ENCODE measurements at places on chromosomes 2 and 18. TPM values are rescaled to one million over a fixed set of nuclear protein-coding genes. Genes with fewer than 3 reads are reported as not detected.

The KCNK3 gene
- 1.4 TPM for total RNA-seq

The IL1RL1 gene
- 1.1 TPM for total RNA-seq

The COA5 gene
- 15.3 TPM for total RNA-seq

The HOXD3 gene
- total RNA-seq, result 0.15 TPM

The NXPH2 gene
- not detected for total RNA-seq

The FER1L5 gene
- total RNA-seq, result not detected

The MBD2 gene
- total RNA-seq, result 47.9 TPM

The NT5DC4 gene
- not detected for total RNA-seq

The FAM237A gene
- not detected for total RNA-seq

The OR6B2 gene
- not detected for total RNA-seq

The CFAP221 gene
- total RNA-seq, result 0.34 TPM

The AP1S3 gene
- 23.7 TPM for total RNA-seq

The PSD4 gene
- total RNA-seq, result 11.2 TPM

The PLCL1 gene
- not detected for total RNA-seq

The MATN3 gene
- total RNA-seq, result 12.5 TPM

The RSAD2 gene
- 0.15 TPM for total RNA-seq

The PTH2R gene
- total RNA-seq, result not detected

The LOXHD1 gene
- total RNA-seq, result not detected

The TUBA3E gene
- not detected for total RNA-seq

The TM4SF20 gene
- total RNA-seq, result 9.7 TPM

The ADCYAP1 gene
- not detected for total RNA-seq

The ZEB2 gene
- 6.2 TPM for total RNA-seq

The SERPINB11 gene
- not detected for total RNA-seq

The TSPYL6 gene
- not detected for total RNA-seq

The PID1 gene
- total RNA-seq, result 3.5 TPM

The TBR1 gene
- 0.11 TPM for total RNA-seq

The REG3A gene
- total RNA-seq, result not detected

The CHRND gene
- not detected for total RNA-seq

The INPP5D gene
- 0.69 TPM for total RNA-seq

The OSBPL1A gene
- total RNA-seq, result 12.9 TPM

The RMND5A gene
- total RNA-seq, result 28.2 TPM

The CGREF1 gene
- 7.9 TPM for total RNA-seq

The CD226 gene
- total RNA-seq, result 0.17 TPM

The TMEM17 gene
- 5.7 TPM for total RNA-seq

The UGT1A5 gene
- not detected for total RNA-seq

The CNTNAP5 gene
- total RNA-seq, result not detected

The DLX2 gene
- 0.89 TPM for total RNA-seq

The SCYGR4 gene
- total RNA-seq, result not detected

The CHN1 gene
- total RNA-seq, result 18.6 TPM

The PIGN gene
- 8.1 TPM for total RNA-seq

The MAP2 gene
- 0.28 TPM for total RNA-seq

The BIN1 gene
- 26.7 TPM for total RNA-seq

The PCARE gene
- total RNA-seq, result not detected

The VIT gene
- total RNA-seq, result not detected

The EN1 gene
- 0.92 TPM for total RNA-seq

The RASGRP3 gene
- total RNA-seq, result 1.6 TPM

The SLC66A3 gene
- total RNA-seq, result 41.4 TPM

Data from A549 treated with DMSO at 1 μM for 4 hours (cell line).